T-helper 17 cell (primary cell): ENCODE measurements at places on chromosomes 7 and 10.

DNA sequence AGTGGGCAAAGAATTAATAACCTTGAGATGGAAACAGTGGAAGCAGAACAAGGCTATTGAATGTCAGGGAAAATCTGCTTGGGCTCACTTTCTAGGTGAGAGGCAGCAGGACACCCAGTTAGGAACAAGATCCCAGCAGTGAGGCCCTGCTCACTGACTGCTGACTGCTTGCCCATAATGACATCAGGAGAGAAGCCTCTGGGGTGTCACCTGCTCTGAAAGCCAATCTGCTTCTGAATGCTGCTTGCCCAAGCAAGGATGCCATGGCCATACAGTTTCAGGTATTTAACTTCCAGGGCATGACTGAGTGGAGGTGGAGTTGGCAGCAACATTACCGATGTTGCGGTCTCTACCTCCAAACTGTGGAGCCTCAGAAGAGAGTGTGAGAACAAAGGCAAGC lies 11.7 kb upstream of the WAPL start:
- no peak for DNase-seq

- no peak for DNase-seq
Measured at GRCh38 chr10:60295028-60295937, 94.4 kb downstream of the ANK3 start.

- DNase-seq: no peak
Measured at GRCh38 chr7:66323114-66323796, 118.1 kb downstream of the TPST1 start.

- DNase-seq: no peak
Measured at GRCh38 chr7:123539871-123540270, 5.5 kb upstream of the IQUB start.

DNA sequence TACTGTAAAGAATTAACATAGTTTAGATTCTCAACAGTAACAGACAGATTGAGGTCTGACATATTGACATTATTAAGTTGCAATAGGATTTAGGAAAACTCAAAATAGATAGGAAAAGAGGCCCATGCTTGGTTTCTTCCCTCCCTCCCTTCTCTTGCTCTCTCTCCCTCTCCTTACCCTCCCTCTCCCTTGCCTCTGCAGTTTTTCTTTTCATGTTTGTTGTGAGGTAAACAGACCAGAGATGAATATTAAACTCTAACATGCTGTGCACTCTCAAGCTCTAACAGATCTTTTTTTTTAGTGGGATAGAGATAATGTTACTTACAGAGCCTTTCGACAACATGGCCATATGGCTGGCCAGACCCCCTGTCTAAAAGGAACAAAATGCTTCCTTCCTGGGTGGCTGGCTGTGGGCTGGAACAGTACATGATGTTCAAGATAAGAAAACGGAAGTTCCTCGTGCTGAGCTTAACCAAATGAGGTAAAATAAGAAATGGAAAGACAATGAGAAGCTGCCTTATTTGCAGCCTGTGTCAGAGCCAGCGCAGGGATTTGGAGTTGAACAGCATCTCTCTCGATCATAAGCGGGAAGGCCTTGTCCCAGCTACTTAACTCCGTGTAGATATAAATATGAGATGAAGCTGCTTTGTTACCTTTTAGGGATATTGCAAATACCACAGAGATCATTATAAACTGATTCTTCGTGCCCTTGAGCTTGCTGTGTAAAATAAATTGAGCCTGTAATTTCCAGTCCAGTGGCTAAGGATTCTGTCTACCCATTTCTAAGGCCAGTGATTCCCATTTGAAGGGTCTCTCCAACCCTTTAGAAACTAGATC lies 391.9 kb upstream of the NPVF start:
- DNase-seq: no peak

DNA sequence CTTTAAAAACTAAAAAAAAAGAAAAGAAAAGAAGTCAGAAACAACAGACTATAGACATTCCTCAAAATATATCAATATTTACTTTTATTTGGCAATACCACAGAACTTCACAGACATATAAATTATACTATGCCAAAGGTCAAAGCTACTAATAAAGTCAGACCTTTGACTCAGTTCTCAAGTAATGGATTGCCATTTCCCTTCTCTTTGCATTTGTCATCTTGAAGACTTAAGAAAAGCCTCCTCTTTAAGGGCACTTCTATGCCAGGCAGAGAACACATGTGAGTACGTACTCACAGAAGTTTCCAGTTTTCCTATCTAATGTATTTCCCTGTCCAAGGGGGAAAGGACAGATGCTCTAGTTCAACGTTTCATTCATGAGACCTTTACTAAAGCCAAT lies 37.6 kb downstream of the TNPO3 start:
- DNase-seq: no peak

GRCh38 chr10:110033701-110034235 lies 26.0 kb downstream of the ADD3 start:
- no peak for DNase-seq

GRCh38 chr10:112182784-112183328 lies 709 bp downstream of the GPAM start:
- DNase-seq: no peak

DNA sequence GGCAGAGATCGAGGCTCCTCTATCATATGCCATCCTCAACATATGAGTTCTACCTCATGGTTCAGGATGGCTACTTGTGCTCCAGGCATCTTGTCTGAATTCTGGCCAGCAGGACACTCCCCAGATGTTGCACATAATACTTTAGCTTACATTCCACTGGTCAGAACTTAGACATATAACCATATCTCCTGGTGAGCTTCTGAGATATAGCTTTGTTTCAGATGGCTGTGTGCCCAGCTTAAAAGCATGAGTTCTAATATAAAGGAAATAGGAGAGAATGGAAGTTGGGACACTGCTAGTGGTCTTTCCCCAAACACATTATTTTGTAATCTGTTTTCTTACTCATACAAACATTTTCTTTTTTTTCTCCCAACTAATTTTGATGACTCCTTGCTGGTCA lies 50.8 kb upstream of the IFRD1 start:
- DNase-seq: no peak

- no peak for DNase-seq
Measured at GRCh38 chr10:43352951-43353350, 18.5 kb upstream of the FXYD4 start.

DNA sequence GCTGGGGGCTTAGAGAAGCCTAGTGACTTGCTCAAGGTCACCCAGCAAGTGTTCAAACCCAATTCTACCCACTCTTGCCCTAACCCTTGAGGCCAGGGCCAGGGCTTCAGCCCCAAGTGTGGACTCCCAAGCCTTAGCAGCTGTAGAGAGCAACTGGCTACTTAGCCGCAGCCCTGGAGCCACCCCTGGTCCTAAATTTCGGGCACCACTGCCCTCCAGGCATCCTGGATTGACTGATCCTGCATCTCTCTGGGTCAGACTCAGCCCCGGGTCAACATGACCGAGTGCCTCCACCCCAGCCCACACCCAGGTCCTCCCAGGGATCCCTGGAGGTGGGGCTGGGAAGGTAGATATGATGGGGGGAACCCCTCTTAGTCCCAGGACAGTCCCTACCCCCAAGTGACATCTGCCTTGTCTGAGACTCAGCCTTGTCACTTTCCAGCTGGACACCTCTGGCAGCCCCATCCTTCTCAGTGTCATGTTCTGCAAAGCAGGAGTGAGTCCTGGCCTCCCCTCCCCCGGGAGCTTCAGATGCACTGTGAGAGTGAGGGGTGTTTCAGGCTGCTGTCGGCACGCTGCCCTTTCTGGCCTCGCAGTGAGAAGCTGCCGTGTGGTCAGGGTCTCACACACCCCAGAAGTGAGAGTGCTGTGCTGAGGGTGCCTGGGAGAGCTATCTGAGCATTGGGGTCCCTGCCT lies 89.8 kb downstream of the ZMIZ1 start:
- DNase-seq: no peak

DNA sequence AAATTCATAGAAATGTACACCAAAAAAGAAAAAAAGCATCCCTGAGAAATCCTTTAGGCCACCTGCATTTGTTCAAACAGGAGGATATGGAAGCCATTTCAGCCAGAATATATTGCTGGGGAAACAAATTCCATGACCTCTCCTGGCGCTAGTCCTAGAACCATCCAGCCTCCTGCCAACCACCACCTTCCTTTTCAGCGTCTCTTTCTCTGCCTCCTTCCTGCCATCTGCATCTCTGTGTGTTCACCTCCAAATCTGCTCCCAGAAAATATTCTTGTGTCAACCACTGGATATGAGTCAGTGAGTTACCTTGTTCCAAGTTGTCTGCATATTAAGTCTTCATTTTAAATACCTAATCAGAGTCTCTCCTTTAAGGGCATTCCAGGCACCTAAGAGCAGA lies 50.6 kb upstream of the NPY start:
- DNase-seq: no peak

- DNase-seq: no peak
Measured at GRCh38 chr7:103964269-103964668, 25.2 kb downstream of the RELN start.

- no peak for DNase-seq
Measured at GRCh38 chr10:75542906-75543305, 111.5 kb downstream of the LRMDA start.

GRCh38 chr7:112398534-112398933 lies 51.7 kb upstream of the IFRD1 start:
- DNase-seq: no peak

- no peak for DNase-seq
Measured at GRCh38 chr7:80918909-80919721, at the start of gene SEMA3C. SEMA3C (minus strand) TSS chr7:80919051; CDS start chr7:80916781, 2,270 bp downstream.

DNA sequence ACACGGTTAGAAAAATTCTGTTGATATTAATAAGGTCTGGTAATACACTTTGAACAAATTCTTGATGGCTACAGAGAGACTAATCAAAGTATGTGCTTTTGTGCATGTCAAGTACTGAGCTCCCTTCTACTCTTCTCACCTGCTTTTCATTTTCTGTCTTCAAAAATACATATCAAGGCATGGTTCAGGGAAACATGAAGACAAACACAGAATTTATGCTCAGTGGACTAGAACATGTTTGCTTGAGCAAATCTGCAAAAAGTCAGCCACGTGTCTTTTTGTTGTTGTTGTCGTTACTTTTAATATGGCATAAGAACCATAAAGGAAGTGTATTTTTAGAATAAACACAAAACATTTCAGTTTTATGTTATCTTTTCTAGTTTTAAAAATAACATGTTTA lies 21.9 kb downstream of the CDK13 start:
- no peak for DNase-seq

DNA sequence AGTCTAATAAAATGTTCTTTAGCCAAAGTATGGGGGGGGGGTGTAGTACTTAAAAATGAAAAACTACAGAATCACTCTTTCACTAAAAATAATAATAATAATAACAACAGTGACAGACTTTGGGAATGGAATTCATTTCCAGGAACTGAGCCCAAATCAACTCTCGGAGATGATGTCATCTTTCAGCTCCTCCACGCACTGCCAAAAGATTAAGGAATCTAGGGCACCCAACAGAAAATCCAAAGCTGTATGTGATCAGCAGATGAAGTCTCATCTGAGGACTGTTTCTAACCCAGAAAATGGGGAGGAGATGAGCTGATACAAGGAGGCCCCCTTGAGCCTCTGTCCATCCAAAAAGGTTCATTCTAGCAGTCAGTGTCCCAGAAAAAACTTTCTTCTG lies 54.5 kb downstream of the GRB10 start:
- DNase-seq: no peak

GRCh38 chr7:31052487-31052840 lies 356 bp downstream of the ADCYAP1R1 start:
- DNase-seq: no peak

GRCh38 chr10:128287921-128288320 lies 161.7 kb upstream of the MKI67 start:
- DNase-seq: no peak

DNA sequence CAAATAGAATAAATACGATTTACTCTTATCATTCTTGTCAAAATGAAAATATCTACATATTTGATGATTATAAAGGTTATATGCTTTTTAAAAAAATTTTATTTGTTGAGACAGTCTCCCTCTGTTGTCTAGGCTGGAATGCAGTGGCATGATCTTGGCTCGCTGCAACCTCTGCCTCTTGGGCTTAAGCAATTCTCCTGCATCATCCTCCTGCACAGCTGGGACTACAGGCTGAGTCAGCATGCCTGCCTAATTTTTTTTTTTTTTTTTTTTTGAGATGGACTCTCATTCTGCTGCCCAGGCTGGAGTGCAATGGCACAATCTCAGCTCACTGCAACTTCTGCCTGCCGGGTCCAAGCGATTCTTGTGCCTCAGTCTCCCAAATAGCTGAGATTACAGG lies 48.9 kb downstream of the PUS7 start:
- DNase-seq: no peak

GRCh38 chr7:129258649-129259389 lies 34.0 kb downstream of the AHCYL2 start:
- no peak for DNase-seq

DNA sequence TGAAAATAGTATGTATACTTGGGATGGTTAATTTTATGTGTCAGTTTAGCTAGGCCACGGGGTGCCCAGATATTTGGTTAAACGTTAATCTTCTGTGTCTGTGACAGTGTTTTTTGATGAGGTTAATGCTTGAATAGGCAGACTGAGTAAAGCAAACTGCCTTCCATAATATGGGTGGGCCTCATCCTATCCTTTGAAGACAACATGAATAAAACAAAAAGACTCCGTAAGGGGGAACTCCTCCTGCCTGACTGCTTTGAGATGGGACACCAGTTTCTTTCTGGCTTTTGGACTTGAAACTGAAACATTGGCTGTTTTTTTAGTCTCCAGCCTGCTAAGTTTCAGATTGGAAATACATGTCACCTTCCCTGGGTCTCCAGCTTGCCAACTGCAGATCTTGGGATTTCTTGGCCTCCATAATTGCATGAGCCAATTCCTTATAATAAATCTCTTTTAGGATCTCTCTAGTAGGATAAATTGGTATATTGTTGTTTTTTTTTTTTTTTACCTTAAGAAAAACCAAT lies 59.9 kb upstream of the GLCCI1 start:
- DNase-seq: no peak

- no peak for DNase-seq
Measured at GRCh38 chr7:40598915-40599314, 464.1 kb downstream of the SUGCT start.

GRCh38 chr7:21580073-21580521 lies 37.3 kb downstream of the DNAH11 start:
- no peak for DNase-seq

- no peak for DNase-seq
Measured at GRCh38 chr10:72930276-72930675, 24.3 kb downstream of the PLA2G12B start.

GRCh38 chr10:106410331-106410730 lies 754.2 kb downstream of the SORCS1 start:
- no peak for DNase-seq

DNA sequence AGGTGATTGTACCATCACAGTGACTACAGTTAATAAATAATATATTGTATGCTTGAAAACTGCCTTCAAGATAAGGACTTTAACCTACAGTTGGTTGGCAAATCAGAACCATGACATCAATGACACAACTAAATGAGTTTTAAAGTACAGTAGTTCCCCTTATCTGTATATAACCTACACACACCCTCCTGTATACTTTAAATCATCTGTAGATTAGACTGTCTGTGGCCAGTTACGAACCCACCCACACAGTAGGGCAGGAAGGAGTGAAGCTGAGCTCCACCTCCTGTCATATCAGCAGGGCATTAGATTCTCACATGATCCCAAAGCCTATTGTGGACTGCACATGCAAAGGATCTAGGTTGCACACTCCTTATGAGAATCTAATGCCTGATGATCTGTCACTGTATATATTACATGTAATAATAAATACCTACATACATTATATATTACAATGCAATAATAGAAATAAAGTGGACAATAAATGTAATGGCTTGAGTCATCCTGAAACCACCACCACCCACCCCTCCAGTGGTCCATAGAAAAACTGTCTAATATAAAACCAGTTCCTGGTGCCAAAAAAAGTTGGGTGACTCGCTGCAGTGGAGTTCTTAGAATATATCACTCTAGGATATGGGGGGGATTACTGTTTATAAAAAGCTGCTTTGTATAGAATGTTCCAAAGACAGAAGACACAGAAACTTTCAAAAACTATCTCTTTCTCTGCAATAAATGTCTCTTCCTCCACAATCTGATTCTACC lies 5.6 kb downstream of the TPK1 start:
- no peak for DNase-seq
